Hematopoietic multipotent progenitor cell treated with erythropoietin and hydrocortisone succinate and interleukin-3 and kit ligand, for 6 days (in vitro differentiated cells): ENCODE measurements at places on chromosomes 16 and 17.

DNA sequence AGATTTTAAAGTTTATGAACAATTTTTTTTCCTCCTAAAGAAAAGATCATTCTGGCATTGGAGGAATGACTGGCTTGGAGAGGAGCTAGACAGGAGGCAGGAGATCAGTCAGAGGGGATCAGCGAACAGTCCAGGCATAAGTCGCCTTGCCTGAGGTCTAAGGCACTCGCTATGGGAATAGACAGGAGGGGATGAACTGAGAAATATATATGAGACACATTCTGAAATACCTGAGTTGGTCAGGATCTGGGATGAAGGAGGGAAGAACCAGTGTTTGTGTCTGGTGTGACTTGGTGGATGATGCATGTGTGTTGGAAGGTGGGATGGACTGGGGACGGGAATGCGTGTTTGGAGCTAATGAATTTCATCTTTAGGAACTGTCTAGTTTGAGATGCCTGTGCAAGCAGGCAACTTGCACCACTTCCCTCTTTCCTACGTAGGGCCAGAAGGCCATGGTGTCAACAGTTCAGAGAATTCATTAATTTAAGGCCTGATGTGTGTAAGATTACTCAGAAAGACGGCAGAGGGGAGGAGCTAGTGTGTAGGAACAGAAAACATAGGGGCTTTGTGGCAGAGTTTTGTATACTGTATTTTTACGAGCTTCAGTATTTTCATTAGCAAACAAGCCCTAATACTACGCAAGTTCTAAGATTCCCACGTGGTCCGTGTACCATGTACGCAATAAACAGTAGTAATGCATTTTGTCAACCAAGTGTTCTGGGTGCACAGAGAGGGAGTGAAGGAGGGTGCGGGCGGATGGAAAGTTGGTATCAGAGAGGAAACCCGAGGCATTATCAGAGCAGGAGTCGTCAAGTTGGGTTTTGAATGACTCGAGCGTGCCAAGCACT lies 825 bp downstream of the HEATR6 start:
- DNase-seq: peak; percentile 77

GRCh38 chr17:41212524-41213169 lies 13.8 kb upstream of the KRTAP9-2 start:
- no peak for DNase-seq

DNA sequence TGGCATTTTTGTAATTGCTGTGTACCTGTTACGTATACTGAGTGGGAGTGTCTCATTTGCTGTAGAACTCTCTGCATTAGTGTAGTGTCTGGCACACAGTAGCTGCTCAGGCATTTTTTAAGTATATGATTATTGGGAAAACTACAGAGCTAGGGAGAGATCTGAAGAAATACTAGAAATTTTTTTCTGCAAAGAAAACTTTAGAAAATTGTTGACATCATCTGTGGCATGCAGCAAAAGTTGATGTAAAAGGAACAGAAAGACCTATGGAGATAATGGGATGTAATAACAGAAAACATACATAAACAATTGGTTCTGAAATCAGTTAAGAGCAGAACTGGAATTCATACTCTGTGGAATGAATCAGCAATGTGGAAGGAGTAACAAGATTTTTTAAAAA lies 11.6 kb downstream of the CLTC start:
- DNase-seq: no peak

GRCh38 chr16:13923703-13924298 lies 3.8 kb downstream of the ERCC4 start:
- peak; percentile 86 for DNase-seq

- DNase-seq: peak; percentile 96
Measured at GRCh38 chr16:23952128-23952970, 116.6 kb downstream of the PRKCB start.

DNA sequence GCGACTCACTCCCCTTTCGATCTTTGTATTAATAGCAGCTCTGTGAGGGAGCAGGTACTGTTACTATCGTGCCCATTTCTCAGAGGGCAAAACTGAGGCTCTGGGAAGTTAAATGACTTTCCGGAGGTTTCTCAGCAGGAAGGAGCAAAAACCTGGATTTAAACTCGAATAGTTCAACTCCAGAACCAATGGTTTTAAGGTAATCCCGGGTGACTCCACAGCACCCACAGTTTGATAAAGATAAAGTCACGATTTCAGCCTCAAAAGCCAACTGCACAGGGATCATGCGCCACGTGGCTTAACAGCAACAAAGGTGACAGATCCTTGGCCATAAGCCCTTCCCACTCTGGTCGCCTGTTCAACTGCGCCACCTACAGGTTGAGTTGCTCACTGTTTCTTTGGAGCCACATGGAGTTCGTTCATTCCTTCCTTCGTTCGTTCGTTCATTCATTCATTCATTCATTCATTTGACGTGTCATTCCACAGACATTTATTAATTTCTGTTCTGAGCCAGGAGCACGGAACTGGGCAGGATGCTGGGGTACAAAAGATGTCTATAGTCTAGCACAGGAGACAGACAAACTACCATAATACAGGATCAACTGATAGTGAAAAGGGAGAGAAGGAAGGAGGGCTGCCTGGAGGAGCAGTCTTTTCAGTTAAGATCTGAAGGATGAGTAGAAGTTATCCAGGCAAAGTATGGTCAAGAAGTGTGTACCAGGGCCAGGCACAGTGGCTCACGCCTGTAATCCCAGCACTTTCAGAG lies 134.8 kb downstream of the HS3ST2 start:
- peak; percentile 83 for DNase-seq

- no peak for DNase-seq
Measured at GRCh38 chr17:41710472-41711090, 1.6 kb upstream of the GAST start.

GRCh38 chr16:81077076-81077940 lies at the start of gene C16orf46:
Gene C16orf46, minus strand, starts transcription at chr16:81077238. Its CDS starts 13,283 bp downstream, at chr16:81063955.
- peak; percentile 97 for DNase-seq

DNA sequence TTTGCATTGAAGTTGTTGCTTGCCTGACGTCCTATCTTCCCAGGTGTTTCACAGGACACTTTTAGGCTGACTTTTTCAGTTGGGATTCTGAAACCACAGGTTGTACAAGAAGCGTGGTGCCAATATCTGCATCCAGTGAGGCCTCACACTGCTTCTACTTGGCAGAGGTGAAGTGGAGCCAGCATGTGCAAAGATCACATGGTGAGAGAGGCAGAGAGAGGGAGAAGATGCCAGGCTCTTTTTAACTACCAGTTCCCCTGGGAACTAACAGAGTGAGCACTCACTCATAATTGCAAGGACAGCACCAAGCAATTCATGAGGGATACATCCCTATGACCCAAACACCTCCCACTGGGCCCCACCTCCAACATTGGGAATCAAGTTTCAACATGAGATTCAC lies 5.8 kb upstream of the ABCA6 start:
- DNase-seq: no peak

DNA sequence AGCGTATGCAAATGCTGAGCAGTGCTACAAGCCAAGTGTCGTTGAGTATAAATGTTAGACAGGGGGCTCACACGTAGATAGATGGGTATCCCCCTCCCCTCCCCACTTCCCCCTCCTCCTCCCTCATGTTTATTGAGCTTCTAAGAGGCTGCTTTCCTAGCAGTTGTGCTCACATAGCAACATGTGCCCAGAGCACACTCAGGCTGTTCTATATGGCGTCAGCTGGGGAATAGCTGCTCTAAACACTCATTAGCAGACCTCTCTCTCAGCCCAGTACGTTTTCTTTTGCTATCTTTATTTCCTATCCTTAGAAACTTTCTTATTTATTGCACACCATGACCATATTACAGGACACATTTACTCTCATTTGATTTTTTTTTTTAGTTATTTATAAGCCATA lies 1.8 kb downstream of the KCNJ2 start:
- no peak for DNase-seq

DNA sequence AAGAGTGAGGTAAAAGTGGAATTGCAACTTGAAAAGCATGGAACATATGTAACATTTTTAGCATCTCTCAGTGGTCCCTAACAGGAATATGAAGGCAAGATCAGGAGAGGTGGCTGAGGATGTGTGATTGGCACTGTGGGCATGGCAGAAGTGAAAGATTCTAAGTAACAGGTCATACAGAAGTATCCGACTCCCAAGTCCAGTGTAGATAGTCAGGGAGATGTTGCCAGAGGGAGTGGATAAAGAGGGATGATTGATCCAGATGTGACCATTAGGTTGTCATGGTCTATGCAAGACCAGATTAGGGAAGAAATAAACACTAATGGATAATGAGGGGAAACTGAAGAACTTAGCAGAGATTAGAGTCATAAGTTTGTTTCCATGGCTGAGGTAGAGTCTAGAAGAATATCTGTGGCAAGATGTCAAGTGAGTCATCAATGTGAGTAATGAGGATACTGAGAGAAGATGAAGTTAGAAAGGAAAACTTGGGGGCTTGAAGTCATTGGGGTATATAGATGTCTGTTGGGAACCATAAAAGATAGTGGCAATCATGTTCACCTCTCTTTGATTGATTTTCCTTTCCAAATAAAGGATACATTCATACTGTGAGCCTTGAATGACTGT lies 23.9 kb upstream of the CAPNS2 start:
- DNase-seq: no peak

- DNase-seq: peak; percentile 67
Measured at GRCh38 chr16:3999479-4000325, 116.5 kb downstream of the ADCY9 start.

- no peak for DNase-seq
Measured at GRCh38 chr16:76309639-76310335, 32.6 kb downstream of the CNTNAP4 start.

DNA sequence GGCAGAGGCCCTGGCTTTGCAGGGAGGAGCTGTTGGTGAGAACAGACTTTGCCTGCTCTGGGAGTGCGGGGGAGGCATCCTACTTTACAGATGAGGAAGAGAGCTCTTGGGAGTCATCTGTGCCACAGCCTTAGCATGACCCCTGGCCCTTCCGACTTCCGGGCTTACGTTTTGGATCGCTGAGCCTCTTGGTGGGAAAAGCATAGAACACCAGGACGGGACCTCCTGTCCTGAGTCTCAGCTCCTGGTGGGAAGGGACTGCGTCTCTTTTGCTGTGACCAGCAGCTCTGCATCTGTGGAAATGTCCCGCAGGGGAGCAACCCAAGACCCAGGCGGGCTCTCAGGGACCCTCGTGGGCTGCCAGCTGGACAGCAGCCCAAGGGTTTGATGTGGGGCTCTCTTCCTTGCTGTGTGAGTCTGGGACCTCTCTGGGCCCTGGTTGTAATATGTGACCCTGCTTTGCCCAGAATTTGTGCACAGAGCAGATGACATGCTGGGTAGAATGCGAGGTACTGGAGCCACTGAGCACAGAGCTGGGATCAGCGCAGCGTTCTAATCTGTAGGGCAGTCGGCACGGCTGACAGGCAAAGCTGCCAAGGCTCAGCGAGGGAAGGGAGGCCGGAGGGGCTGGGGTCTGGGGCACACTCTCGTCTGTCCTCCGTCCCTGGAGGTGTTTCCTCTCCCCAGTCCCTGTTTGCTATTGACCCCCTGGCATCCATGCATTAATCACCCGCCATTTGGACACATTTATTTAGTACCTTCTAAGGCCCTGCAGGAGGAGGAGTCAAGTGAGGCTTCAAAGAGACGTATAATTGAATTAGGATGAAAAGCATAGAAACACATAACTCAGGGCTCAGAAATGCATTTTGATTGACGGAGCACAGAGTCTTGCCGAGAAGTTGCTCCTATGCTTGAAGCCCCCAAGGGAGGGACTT lies 64.0 kb downstream of the NT5M start:
- no peak for DNase-seq

DNA sequence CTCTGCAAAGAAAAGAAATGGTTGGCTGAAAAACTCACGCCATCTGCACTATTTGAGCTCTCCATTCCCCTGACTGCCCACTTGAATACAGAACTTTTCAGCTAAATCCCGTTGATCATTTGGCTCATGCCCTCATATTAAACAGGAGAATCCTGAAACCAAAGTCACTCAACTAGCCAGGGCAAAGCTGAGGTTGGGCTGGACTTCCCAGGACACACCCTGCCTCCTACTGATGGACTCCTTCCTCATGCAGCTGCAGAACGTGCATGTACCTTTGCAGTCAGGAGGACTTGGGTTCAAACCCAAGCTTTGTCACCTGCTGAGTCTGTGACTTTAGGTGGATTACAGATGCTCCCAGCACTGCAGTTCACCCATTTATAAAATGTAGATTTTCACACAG lies 7.7 kb downstream of the ASIC2 start:
- no peak for DNase-seq

DNA sequence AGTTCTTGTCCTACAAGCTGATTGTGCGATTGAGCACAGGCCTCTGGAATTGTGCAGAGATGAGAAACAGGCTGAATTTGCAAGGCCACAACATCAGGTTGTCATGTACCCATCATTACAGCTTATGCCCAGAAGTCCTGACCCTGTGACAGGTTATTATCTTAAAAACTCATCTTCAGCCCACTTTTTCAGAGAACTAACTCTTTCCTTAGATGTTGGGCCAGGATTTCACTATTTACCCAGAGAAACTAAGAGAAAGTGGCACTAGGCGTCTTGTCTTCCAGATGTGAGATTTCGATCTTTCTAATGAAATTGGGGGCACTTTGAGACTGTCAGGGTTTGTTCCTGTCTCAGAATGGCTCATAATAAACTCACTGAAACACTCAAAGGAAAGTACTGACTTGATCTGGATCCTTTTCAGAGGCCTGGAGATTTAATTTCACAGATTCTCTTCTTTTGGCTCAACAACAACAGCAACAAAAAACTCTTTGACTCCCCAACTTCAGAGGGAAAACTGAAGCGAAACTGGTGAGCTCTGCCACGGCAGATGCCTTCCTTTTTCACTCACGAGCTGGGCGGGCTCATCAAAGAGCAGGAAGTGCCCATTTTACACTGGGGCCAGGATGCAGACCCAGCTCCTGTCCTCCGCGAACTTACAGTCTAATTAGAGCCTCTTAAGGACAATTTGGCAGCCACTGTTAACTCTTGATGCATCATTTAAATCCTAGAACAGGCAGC lies 17.7 kb upstream of the SLC12A3 start:
- peak; percentile 30 for DNase-seq

GRCh38 chr17:51046514-51047384 lies 73.9 kb downstream of the SPAG9 start:
- DNase-seq: peak; percentile 63

GRCh38 chr16:71883849-71884638 lies at the start of gene ZNF821:
Gene ZNF821, minus strand, starts transcription at chr16:71884182. Its CDS starts 4,236 bp downstream, at chr16:71879946.
- peak; percentile 71 for DNase-seq

DNA sequence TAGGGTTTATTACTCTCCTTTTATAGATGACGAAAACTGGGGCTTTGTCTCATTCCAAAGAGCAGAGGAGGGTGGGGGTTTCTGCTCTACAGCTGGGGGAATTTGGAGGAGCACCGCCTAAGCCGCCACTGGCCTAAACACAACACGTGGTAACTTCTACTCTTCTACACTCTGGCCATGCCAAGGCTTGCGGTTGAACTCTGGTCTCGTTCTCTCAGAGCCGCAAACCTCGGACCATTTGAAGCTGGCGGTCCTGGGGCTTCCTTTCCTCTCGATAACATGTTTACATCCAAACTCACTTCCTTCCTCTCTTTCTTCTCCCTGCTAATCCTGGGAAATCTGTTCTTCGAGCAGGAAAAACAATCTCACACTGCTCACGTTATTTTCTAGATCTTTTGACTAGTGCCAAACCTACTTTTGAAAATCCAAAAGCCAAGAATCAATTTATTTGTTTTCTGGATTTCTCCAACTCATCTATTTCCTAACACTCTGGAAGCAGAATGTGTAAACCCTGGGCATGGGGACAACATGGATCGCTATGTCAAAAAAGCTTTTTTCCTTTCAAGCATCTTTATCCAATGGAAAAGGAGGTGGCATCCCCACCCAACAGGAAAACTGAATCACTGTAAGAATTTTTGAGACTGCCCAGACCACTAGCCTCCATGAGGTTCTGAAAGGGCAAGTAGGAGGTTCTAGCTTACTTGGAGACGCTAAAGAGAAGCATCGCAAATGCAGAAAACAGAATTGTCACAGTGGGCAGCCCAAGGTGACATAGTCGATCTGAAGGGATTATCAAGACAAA lies 13.6 kb upstream of the EEF2K start:
- DNase-seq: peak; percentile 98

GRCh38 chr16:8831871-8832716 lies 34.5 kb downstream of the PMM2 start:
- DNase-seq: no peak
